ENCODE measurements at places on chromosomes 12 and 14.

GRCh38 chr12:93571925-93572711, at the start of gene SOCS2:
TSS of gene SOCS2 (plus strand) at chr12:93572675. CDS start at chr12:93572898, 223 bp downstream.
- DNase-seq, result no peak

DNA sequence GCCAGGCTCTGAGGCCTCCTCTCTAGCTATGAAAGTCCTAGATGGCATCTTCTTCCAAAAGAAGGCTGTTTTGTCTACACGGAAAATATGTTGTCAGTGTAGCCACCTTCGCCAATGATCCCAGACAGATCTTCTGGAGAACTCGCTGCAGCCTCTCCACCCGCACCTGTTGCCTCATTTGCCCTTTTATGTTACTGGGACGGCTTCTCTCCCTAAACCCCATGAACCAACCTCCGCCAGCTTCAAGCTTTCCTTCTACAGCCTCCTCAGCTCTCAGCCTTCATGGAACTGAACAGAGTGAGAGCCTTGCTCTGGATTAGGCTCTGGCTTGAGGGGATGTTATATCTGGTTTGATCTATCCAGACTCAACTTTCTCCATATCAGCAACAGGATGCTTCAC, 10.8 kb downstream of the P2RX2 start:
- no peak for DNase-seq

DNA sequence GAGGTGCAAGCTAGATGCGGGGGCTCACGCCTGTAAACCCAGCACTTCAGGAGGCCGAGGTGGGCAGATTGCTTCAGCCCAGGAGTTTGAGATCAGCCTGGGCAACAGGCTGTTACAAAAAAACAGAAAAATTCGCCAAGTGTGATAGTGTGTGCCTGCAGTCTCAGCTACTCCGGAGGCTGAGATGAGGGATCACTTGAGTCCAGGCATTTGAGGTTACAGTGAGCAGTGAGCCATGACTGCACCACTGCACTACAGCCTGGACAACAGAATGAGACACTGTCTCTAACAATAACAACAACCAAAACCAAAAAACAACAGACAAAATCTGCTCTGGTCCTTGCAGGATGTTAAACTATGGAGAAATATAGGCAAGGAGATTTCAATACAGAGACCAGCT, 13.9 kb downstream of the BTBD7 start:
- DNase-seq, result no peak

GRCh38 chr14:69443296-69443805, 41.2 kb upstream of the PLEKHD1 start:
- DNase-seq, result no peak

GRCh38 chr14:31336646-31337045, 83.7 kb downstream of the HEATR5A start:
- peak; percentile 89 for DNase-seq

- DNase-seq, result no peak
Observed at GRCh38 chr12:53624956-53625355, 1.2 kb downstream of the ATF7 start.

DNA sequence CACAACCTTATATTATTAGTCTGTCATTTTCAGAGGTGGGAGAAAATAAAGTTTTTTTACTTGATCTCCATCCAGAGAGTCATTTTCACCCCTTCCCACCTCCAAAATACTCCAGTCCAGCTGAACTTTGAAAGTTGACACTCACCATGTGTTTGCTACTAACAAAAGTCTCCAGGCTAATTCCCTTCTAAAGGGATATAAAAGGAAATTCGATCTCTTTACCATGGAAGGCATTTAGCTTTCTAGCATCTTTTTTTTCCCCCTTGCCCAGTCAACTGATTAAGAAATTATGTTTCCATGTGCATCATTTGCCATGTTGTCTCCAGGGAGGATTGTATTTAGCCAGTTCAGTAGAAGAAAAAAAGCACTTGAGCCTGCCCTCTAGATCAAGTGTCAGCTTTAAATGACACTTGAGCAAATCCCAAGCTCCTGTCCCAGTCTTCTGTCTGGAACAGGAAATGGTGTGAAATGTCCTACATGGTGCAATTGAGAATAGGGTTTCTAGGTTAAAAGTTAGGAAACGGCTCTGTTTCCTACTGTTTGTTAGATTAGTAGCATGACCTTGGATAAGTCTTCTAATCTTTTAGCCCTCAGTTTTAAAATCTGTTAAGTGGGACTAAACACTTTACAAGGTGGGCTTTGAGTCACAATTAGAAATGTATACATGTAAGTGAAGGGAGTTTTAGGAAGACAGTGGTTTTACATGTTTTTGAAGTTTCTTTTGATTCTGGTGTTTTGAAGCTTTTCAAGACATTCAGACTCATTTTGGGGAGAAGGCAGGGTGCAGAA, 67.2 kb downstream of the GNS start:
- no peak for DNase-seq

- no peak for DNase-seq
Observed at GRCh38 chr12:52871291-52872039, 22.7 kb upstream of the KRT78 start.

DNA sequence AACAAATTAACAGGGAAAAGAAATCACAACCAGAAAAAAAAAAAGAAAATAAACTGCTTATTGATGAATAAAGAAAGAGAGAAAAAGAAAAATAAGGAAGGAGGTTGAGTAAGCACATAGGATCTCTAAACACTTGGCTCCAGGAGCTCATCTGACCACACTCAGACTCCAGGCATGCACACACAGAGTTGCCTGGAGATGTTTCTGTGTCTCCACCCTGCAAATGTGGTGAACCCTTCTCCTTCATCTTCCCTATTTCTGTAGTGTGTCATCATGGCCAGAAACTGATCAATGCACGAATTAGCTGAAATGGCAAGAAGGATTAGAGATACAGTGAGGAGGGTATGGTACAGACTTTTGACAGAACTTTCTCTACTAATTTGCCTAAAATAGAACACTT, 20.2 kb downstream of the OR4N2 start:
- peak; percentile 39 for DNase-seq

DNA sequence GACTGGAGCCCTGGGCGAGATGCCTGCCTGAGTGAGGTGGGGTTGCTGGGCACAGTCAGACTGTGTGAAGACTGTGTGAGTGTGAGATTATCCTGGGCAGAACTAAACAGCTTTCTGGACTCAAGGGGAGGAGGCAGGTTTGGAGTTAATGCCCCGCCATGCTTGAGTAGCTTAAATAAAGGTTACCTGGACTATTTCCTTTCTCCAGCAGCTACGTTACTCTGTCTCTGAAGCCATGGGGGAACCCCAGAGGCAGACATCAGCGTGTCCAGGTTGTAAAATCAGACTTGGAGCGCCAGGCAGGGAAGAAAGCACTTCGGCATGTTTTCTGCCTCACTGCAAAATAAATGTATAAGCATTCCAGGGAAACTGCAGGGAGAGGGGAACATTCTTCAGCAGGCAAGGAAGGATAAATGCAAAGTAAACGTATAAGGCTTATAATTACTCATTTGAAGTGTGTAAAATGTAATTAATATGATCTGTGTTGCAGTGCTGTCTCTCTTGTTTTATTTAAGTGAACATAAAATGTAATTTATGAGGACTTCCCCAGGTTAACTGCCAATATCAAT, 129.7 kb downstream of the CHST11 start:
- DNase-seq, result no peak

- no peak for DNase-seq
Observed at GRCh38 chr14:35337269-35338255, 45.4 kb downstream of the PSMA6 start.

DNA sequence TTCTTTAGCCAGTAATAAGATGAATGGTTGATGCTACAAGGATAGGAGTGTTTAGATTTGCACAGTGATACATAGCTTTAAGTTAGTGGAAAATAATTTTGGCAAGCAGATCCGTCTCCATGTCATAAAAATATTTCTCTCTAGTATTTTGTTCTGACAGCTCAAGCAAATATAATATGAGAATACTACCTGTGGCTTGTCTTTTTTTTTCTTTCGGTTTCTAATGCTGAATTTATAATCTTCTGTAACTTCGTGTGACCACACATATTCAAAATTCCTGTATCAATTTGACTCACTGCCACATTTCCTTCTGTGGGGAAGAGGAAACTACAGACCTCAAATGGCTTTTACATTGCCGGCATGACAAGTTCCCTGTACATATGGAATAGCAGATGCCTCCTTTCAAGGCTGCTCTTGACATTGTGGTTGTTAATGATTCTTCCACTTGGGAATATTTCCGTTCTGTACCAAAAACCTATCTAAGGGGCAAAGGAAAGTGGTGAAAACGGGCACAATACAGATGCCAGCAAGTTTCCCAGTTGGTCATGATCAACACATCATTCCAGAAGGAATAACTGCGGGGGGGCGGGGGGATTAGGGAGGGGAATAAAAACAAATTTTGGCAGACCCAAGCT, 103.6 kb upstream of the CCDC91 start:
- DNase-seq, result no peak

DNA sequence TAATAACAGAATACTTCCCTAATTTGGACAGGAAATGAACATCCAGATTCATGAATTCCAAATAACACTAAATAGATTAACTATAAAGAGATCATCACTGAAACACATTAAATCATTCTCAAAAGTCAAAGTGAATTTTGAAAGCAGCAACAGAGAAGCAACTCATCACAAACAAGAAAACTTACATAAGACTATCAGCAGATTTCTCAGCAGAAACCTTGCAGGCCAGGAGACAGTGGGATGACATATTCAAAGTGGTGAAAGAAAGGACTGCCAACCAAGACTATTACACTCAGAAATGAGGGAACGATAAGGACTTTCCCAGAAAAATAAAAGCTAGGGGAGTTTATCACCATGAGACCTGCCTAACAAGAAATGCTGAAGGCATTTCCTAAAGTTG, 70.8 kb downstream of the ITPR2 start:
- no peak for DNase-seq

GRCh38 chr12:43979450-43979849, 143.6 kb downstream of the TMEM117 start:
- no peak for DNase-seq

DNA sequence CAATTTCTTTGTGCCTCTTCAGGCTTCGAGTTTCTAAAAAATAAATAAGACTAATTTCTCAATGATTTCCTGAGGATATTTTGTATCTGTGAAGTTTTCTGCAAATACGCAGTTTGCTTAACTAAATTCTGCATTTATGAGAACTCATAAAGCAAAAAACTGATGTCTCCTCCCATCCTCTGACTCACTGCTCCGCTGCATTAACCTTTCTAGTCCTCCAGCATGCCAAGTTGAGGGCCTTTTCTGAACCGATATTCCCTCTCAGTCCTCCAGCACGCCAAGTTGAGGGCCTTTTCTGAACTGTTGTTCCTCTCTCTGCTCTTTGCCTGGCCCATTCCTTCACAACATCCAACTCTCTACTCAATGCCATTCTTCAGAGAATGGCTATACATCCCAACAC, 3.2 kb downstream of the IPO8 start:
- DNase-seq, result no peak
